ENCODE measurements at places on chromosomes 5 and 9.

DNA sequence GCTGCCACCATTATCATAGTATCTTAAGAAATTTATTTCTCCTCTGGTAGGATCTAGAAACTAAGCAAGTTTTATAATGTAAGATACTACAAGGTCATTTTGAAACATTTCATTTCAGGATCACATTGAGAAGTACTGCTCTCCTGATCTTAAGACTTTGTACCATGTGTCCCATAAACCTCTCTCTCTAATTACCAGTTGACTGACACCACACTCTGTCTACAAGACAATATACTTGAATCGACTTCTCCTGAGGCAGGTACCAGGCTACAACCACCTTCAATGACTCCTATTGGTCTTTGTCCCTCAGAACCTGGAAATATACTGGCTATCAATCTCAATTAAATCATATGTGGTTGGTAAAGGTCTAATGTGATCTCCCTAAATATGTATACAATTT lies 597.0 kb downstream of the PTPRD start:
- DNase-seq, result no peak

DNA sequence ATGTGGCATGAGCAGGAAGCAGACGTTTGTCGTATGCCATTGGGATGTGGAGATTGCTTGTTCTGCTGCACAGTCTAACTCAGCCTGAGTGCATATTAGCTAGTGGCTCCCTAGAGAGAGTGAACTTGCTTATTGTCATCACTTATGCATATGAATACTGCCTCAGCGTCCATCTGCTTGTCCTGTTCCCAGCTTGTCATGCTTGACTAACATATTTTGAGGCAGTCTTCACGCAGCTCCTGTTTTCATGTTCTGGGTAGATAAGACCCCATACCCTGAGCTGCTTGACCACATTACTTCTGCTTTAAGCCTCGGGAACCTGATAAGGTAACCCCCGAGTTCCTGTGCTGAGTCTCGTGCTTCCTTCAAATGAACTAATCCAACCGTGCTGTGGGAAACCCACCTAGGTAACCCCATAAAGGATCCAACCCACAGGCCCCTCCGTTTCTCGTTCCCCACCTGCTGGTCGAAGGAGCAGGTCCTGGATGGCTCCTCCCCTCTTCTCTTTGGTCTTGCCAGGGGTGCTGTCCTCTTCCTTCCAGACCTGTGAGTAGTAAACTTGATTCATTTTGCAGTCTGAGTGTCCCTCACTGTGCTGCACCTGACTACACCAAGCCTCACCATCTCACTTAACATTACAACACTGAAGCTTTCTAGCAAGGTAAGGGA lies 25.0 kb downstream of the ANKRD33B start:
- DNase-seq, result no peak

DNA sequence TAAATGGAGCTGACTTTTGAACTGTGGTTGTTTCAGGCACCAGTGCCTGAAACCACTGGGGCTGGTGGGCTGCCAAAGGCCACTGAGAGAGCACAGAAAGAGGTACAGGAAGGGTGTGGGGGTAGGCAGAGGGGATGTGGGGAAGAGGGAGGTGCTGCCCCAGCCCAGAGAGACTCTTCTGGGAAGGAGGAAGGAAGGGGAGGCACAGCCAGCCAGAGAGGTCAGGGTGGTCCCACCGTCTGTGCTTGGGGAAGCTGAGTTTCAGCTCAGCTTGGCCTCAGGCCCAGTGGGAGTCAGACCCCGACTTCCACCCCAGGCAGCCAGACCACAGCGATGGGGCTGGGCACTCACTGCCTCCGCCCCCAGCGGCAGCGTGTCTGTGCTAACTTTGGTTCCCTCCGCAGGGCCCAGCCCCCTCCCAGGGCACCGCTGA lies 8.6 kb upstream of the PHYKPL start:
- no peak for DNase-seq

DNA sequence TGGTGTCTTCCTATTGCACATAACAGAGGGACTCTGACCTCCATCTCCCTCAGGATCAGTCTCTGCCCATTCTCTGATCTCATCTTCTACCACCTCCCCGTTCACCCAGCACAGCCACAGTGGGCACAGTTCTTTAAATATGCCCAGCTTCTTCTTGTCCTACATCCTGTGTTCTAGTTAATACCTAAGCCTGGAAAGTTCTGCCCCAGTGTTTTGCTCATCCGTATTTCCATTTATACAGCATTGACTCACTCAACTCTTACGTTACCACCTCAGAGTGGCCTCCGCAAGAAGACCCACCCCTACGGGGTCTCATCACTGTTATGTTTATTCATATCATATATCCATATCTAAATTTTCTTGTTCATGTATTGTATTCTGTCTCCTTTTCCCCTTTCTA lies 315.5 kb downstream of the ADGRV1 start:
- no peak for DNase-seq

DNA sequence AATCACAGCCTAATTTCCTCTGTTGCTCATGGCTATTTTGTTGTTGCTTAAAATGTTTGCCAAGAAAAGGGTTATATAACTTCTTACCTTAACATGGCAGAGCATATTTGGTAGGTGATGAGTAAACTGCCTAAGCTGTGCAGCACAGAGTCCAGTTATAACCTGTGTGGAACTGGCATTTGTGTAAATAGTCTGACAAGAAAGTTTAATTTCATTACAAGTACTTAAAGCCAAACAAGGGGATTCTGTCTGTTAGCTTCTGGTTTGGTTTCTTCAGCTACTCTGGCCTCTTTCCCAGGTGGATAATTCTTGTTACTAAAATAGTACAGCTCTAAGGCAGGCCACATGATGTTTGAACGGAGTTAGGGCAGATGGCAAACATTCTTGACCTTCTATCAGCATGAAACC lies 72.2 kb downstream of the PTCD2 start:
- DNase-seq, result peak; percentile 79

DNA sequence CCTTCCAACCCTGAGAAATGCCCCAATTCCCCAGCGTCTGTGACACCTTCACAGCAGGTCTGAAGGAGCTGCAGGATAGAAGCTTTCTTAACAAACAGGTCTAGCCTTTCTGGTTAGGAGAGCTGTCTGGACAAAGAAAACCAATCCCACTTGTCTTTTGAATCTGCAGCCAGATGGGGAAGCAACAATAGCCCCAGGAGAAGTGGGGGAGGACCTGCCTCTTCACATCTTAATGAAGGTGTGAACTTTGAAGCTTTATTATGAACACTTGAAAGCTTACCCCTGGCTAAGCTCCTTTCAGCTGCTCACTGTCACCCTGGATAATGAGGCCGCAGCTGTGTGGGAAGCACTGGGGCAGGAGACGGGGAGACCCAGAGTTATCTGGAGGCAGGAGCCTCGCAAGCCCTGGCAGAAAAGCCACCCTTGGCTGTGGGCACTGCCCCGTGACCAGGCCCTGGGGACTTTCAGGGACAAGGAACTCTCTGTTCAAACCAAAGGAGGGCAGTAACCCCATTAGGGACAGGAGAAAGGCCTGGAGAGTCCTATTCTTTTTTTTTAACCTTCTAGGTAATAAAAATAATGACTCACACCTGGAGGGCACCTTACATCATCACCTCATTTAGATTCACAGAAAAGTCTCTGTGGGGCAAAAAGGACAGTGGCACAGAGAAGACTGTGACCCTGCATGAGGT lies 151.8 kb upstream of the RAD23B start:
- peak; percentile 25 for DNase-seq

GRCh38 chr5:56449071-56449640 lies 216.0 kb upstream of the ANKRD55 start:
- no peak for DNase-seq

DNA sequence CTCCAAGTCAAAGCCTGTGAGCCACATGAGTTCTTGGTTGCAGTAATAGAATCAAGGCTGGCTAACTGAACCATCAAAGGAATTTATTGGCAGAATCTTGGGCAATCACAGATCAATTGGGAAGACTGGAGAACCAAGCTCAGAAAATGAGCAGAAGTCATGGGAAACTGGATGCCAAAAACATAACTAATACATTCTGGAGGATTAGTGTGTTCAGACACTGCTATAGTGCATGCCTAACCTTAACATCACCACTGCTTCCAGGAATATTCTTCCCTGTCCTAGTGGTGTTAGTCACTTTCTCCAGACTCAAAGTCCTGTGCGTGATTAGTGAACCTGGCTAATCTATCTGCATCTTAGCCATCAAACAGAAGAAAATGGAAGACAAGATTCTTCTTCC lies 843.7 kb downstream of the EFNA5 start:
- peak; percentile 12 for DNase-seq

GRCh38 chr5:158898185-158899177 lies 201.2 kb downstream of the EBF1 start:
- DNase-seq, result no peak

- DNase-seq, result peak; percentile 66
These were observed 18.5 kb downstream of the P4HA2 start for GRCh38 chr5:132209131-132209530.

DNA sequence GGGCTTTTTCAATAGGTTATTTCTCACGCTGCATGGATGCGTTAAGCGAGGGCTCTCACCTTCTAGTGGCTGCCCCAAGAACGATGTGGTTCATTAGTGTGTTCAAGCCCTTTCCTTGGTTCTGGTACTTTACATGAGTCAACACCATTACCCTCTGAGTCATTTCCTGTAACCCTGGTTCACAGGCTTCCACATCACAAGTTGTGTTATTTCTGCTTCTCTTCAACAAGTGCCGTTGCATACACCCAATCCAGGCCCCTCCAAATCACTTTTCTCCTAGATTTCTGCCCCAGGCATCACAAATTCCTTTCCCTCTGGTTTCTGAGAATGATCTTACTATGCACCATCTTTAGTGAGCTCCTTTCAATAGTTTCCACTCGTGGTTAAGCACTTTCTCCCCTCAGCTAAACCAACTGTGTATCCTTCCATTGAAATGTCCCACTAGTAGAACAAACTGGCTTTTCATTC lies 69.5 kb upstream of the RAD23B start:
- peak; percentile 99 for DNase-seq

GRCh38 chr5:10528056-10528816 lies 35.6 kb upstream of the ANKRD33B start:
- no peak for DNase-seq

GRCh38 chr9:132042324-132042723 lies 37.3 kb downstream of the MED27 start:
- peak; percentile 99 for DNase-seq

- no peak for DNase-seq
These were observed 313.2 kb downstream of the MLLT3 start for GRCh38 chr9:20309124-20309523.

DNA sequence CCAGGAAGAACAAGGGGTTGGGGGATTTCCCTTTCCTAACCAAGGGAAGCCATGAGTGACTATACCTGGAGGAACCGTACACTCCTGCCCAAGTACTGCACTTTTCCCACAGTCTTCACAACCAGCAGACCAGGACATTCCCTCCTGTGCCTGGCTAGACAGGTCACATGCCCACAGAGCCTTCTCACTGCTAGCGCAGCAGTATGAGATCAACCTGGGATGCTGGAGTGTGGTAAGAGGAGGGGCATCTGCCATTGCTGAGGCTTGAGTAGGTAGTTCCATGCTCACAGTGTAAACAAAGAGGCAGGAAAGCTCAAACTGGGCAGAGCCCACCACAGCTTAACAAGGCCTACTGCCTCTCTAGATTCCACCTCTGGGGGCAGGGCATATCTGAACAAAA lies 35.9 kb downstream of the SAXO1 start:
- no peak for DNase-seq

DNA sequence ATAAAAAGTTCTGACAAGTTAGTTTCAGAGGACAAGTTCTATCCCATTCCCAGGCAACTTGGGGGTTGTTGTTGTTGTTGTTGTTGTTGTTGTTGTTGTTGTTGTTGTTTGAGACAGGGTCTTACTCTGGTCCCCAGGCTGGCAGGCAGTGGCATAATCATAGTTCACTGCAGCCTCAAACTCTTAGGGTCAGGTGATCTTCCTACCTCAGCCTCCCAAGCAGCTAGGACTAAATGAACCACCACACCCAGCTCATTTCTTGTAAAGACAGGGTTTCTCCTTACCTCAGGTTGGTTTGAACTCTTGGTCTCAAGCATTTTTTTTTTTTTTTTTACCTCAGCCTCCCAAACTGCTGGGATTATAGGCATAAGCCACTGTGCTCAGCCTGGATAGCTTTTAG lies 15.3 kb downstream of the PPP1R2B start:
- DNase-seq, result no peak

- DNase-seq, result no peak
These were observed 153.2 kb downstream of the NTRK2 start for GRCh38 chr9:84822589-84823233.

GRCh38 chr9:136725612-136726011 lies 13.2 kb downstream of the DIPK1B start:
- DNase-seq, result no peak

DNA sequence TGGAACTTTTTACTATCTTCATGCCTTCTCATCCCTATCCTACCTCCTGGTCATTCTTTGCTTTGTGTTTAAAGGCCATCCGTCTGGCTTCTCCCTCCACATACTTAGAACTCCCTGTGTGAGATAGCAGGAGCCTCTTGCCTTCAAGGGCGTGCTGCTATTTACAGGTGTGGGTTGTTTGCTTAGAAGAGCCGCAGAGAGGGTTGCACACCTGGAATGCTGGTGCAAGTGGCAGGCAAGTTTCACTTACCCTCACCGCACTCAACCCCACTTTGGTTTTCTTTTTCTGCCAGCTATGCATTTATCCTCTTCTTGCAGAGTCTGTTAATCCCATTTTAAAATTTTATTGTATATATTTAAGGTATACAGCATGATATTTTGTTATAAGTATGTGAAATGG lies 12.6 kb downstream of the SKP2 start:
- DNase-seq, result no peak

- DNase-seq, result no peak
These were observed 139.7 kb downstream of the SEC61B start for GRCh38 chr9:99361817-99362216.

DNA sequence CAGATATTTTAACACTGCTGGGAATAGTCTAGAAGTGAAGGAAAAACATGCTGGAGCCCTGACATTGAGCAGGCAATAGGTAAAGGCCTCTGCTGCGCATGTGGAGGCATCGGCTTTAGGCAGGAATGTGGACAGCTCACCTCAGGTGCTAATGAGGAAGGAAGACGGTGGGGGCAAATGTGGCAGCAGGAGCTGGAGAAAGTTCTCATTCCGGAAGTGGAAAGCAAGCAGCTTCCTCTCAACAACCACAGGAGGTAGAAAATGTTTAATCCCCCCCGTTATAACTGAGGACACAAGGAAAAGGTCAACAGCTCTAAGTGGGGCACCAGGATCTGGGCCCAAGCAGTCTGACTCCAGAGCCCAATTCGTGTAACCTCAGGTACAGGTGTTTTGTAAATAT lies 7.6 kb upstream of the RPS14 start:
- DNase-seq, result no peak

- DNase-seq, result peak; percentile 21
These were observed 300.1 kb downstream of the ASTN2 start for GRCh38 chr9:117114768-117115167.

- no peak for DNase-seq
These were observed 8.9 kb downstream of the NLN start for GRCh38 chr5:65730910-65731309.

GRCh38 chr5:77635067-77635916 lies 3.2 kb downstream of the OTP start:
- DNase-seq, result no peak

DNA sequence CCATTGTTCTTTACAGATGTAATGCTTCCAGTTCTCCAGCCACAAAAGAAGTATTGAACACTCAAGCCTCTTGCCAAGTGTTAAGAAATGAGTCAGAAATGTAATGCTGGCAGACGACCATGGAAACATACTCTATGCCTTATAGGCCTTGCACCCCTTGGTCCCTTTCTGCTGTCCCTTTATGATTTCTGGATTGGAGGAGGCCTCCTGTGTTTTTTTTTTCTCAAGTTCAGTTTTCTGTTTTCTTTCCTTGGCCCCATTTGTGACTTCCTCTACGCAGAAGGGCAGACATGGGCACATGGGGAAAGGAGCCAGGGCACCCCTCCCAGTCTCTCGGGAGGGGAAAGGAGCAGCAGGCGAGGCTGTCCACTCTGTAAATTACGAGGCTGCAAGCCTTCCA lies 53.4 kb downstream of the SNX18 start:
- peak; percentile 15 for DNase-seq

Data from M059J (cell line).